ENCODE measurements at places on chromosomes 2 and 18.
A peak's percentile ranks its signal among the peaks of the same experiment; 100 is the strongest.

DNA sequence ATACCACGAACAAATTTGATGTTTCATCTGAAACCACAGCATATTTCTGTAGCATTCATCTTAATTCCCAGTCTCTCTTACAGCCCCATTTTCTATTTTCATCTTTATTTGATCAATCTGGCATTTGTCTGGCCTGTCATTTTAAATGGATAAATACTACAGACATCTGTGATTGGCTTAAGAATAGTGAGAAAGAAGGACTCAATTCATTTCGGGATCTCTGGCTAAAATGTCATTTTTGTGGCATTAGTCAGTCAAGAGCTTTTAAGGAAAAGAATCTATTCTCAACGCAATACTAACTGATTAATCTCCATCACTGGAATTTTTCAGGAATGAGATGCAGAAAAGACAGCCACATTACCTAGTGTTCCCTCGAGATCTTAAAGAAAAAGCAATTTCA lies 585.9 kb downstream of the IRS1 start:
- no peak for DNase-seq

DNA sequence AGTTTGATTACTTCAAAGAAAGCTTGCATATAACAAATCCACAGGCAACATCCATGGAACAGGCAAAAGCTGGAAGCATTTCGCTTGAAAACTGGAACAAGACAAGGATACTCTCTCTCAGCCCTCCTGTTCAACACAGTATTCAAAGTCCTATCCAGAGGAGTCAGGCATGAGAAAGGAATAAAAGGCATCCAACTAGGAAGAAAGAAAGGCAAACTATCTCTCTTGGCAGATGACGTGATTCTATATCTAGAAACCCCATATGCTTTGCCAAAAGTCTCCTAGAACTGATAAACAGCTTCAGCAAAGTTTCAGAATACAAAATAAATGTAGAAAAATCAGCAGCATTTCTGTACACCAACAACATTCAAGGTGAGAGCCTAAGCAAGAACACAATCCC lies 34.1 kb upstream of the MC4R start:
- DNase-seq: no peak

DNA sequence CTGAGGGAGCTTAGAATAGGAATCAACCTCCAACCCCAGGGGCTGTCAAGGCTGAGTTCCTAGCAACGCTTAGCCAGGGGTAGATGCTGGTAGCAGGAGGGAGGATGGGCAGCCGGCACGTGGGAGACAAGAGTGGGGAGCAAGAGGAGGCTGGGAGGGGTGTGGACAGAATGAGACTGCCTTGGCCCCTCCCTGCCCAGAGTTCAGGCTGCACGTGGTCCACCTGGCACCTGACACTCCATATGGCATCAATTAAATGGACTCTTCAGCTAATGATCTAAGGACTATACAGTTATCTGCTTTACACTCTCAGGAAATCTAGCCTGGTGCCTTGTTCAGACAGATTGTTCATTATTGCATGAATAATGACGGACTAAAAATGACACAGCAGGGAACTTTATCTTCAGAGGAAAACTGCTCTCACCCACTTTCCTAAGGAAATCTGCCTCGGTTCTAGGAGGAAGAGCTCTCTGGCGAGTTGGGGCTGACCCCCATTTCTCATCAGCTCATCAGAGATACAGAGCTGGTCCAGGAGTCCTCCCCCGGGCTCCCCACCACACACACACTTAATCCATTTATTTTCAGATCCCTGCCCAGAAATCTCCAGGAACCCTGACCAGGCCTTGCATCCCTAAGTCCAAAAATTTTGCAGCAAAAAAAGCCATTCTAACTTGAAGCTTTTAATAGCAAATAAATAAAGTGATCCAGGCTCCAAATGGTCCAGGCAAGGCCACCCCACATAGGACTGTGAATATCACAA lies 102.1 kb upstream of the CDC42EP3 start:
- DNase-seq: no peak

DNA sequence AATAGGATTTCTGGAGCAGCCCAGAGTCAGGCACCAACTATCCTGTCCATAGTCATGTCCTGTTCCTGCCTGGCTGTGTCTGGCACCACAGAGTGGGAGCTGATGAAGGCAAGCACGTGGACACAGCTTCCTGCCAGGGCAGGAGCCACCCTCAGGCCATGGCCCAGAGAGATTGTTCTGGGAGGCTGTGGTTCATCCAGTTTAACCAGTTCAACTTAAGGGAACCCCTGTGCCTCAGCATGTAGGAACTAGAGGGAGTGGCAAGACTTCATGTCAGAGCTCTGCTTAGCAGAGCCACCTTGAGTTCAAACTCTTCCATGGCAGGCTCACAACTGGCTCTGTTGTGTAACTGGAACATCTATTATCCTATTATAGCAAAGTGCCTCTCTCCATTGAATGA lies 73.2 kb upstream of the NCKAP5 start:
- peak; percentile 70 for DNase-seq

DNA sequence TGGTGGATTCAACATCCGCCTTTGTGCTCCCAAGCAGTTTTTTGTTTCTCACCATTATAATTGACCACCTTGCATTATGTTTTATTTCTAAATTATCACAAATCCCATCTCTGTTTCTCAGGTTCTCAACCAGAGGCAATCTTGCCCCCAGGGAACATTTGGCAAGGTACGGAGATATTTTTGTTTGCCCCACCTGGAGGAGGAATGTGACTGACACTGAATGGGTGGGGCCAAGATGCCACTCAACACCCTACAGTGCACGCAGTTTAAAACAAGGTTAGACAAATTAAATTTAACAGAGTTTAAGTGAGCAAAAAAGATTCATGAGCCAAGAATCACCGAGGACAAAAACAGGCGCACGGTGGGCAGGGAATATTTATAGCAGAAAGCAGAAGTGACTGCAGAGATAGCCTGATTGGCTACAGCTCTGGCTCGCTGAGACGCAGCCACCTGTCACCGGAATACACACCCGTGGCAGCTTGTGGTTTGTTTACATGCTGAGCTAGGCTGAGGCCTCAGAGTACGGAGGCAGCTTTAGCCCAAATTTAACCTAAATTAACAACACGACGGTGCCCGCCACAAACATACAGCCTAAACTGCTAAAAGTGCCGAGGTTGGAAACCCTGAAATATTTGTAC lies 150.0 kb upstream of the ALKAL2 start:
- peak; percentile 22 for DNase-seq

- DNase-seq: no peak
Measured at GRCh38 chr2:173959909-173960308, 5.3 kb downstream of the SP3 start.

Measured in hippocampal formation (tissue), 2 donors.